ENCODE measurements at places on chromosomes 4 and X.
A peak's percentile ranks its signal among the peaks of the same experiment; 100 is the strongest.

- DNase-seq = no peak
Observed at GRCh38 chr4:77002321-77003107, 53.0 kb downstream of the SEPTIN11 start.

DNA sequence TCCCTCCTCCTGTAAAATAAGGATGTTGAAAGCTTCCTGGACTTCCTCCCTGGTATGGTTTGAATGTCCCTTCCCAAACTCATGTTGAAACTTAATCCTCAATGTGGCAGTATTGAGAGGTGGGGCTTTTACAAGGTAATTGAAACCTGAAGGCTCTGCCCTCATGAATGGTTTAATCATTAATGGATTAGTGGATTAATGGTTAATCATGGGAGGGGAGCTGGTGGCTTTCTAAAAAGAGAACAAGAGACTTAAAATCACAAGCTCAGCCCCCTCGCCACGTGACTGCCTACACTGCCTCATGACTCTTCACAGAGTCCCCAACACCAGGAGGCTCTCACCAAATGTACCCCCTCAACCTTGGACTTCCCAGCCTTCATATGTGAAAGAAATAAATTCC, 124.6 kb upstream of the ANXA3 start:
- no peak for DNase-seq

DNA sequence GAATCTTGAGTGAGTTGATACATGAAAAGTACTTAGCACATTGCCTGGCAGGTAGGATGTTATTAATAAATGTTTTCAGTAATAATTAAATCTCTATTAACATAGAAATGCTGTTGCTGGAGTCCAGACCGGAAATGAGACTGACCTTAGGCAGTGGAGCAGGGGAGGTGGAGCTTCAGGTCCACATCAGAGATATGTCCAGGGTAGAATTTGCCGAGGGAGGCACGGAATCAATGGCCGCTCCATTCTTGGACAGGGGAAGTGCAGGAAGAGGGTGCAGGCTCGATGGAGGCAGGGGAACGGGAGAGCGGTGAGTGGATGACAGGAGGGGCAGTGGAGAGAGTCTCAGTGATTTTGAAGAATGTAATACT, 107.3 kb downstream of the GATB start:
- no peak for DNase-seq

- DNase-seq = peak; percentile 67
Observed at GRCh38 chr4:76213415-76214176, at the start of gene SCARB2. Gene SCARB2, minus strand, starts transcription at chr4:76213824. Its CDS starts 281 bp downstream, at chr4:76213543.

DNA sequence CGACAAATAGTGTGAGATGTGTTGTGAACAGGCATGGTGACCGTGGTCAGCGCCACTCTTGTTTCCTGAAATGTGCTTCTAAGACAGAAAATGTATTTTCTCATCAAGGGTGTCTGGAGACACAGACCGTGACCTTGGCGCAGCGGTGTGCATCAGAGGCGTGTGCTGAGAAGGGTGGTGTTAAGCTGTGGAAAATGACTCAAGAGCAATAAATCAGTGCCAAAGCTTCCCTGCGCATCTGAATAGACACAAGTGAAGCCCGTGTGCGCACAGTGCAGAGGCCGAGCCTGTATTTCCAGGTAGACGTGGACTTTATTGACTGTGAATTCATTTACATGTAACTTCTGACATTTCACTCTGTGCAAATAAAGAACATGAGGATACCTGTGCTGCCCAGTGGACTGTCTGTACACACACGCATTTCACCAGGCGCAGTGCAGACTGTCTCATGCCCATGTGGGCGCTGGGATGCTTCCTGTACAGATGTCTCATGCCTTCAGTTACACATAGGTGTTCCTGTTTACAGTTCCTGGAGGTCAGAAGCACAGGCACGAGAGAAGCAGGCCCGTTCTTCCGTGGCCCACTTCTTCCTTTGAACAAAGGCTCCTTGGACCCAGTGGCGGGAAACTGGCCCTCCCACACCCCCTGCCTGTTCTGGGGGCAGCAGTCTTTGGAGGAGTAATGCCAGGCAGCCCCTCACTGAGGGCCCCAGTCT, 31.9 kb downstream of the NSG1 start:
- no peak for DNase-seq

- no peak for DNase-seq
Observed at GRCh38 chr4:911221-911751, 20.8 kb downstream of the GAK start.

DNA sequence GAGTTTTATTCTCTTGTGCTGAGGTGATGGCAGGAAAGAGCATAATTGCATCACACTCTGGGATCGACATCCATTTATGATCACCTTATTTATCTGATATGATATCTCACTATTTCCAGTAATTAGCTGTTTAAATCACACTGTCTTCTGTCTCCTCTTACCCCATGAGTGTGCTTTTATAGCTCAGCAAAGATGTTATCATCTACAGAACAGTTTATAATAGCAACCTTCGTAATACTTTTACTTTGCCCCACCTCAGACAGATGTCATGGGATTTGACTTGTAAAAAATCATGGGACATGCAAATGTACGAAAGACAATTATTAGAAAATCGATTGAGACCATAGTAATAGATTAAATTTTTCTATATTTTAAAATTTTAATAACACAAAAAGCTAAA, 1122.3 kb upstream of the PCDH10 start:
- DNase-seq = no peak

DNA sequence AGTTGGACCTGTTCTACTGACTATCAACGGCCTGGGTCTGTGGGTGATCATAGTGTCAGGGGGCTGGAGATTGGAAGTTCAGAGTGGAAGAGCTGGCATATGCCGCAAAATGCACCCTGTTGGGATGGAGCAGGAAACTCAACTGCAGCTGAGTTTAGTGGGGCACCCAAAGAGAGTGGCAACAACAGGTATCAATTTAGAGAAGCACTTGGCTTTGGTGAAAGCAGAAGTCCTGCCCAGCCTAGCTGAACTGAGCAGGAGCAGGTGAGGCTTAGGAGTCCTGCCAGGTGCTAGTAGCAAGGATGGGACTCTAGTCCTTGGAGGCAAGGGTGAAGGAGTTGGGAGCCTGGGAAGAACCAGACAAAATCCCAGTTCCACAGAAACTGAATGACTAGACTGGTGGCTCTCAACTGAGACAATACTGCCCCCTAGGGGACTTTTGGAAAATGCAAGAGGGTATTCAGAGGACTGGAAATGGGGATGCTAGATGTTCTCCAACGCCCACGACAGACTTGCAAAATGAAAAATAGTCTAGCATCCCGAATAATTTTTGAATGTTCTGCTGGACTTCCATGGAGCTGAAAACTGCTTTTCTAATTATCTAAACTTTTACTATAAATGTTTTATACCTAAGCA, 49.4 kb downstream of the RTL9 start:
- DNase-seq = peak; percentile 21

DNA sequence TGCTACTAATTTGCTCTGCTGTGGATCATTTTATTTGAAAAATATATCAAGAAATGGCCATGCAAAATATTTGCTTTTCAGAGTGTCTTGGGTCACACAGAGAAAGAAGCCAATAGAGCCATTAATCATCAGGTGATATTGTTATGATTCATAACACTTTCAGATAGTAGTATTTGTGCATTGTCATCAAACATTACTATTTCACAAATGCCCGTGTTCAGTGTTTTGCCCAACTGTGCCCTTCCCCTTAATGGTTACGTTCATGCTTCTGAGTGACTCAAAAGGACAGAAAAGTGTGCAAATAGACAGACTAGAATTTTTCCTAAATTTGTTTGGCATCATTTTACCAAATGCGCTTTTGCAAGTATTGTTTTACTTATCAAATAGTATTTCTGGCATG, 46.5 kb downstream of the PHOX2B start:
- DNase-seq = no peak

DNA sequence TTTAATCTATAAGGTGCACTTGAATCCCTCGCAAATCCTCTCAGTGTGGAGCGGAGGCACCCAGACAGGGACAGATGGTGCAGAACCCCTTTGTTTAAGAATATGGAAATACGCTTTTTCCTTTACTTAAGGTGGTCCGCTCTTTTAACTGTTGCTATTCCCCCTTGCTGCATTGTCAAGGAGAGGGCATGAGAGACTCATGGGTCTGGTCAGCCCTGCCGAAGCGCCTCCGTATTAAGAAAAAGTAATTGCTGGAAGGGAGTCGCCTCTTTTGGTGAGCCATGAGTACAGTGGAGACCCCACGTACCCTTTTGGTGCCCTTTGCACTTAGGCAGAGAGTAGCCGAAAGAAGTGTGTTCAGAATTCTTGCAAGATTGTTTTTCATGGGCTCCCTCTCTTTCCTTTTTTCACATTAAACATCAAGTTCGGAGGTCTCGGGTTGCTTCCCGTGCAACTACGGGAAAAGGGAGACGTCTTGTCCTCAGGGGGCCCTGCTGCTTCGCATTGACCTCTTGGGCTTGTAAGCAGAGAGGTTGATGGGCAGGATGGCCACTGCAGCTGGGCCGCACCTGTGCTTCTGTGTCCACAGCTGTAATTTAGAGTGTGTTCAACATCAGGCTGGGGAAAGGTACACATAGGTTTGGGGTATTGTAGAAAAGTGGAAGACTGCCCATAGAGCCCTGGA, 109.6 kb downstream of the SPRY1 start:
- DNase-seq = no peak

GRCh38 chr4:138868562-138868961, 147.0 kb upstream of the NOCT start:
- DNase-seq = no peak

GRCh38 chr4:4991541-4992099, 27.6 kb downstream of the CYTL1 start:
- no peak for DNase-seq

DNA sequence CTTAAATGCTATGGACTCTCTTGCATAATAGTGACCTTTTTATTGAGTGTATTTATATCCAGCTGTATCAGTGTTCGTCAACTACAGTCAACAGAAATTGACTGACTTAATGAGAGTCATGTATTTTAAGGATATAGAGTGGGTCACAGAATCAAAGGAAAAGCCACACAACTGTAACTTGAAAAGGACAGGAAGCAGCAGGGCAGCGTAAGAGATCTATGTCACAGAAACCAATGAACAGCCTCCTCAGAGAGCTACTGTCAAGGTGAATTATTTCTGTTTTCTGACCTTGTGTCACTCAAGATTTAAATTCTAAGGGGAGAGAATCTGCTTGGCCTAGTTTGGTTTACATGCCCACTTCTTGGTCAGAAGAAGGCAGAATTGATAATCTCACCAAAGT, 94.1 kb upstream of the FRAS1 start:
- DNase-seq = no peak

DNA sequence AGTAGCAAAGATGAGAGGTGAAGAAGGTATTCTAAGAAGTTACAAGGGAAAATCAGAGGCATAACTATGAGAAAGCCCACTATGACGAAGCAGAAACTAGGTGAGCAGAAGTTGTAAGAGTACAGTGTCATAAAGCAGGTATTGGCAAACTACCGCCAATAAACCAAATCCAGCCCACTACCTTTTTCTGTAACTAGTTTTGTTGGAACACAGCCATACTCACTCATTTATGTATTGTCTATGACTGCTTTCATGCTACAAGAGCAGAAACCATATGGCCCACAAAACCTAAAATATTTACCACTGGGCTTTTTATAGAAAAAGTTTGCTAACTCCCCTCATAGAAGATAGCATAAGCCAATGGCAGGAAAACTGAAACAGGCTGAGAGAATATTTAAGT, 31.8 kb upstream of the ZCCHC13 start:
- no peak for DNase-seq

- DNase-seq = no peak
Observed at GRCh38 chr4:111960241-111960667, 185.0 kb upstream of the FAM241A start.

DNA sequence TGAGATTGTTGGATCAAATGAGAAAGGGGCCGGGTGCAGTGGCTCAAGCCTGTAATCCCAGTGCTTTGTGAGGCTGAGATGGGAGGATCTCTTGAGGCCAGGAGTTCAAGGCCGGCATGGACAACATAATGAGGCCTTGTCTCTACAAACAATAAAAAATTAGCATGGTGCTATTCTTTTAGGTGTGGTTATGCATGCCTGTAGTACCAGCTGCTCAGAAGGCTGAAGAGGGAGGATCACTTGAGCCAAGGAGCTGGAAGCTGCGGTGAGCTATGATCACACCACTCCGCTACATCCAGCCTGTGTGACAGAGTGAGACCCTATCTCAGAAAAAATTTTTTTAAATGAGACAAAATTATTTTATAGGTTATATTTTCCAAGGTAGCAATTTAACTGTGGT, 49.7 kb upstream of the TMEM150C start:
- no peak for DNase-seq

DNA sequence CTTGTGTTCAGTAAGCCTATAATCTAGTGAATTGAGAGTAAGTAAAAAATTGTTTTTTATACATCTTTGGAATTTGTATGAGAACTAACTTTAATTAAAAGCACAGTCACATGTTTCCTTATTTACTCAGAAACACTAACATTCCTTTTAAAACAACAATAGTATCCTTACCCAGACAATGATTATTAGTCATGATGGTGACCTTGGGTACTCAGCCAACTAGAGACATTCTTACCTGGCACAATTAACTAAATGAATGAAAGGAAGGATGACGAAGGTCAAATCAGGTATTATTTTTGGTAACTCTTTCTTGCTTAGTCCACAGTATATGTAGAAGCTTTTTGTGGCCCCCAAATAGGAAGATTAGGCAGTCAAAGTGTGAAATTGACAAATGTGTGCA, 901.0 kb downstream of the FAT4 start:
- DNase-seq = no peak

- DNase-seq = no peak
Observed at GRCh38 chr4:7843831-7844593, 95.6 kb downstream of the AFAP1 start.

GRCh38 chrX:5388087-5388486, 840.6 kb downstream of the NLGN4X start:
- no peak for DNase-seq

- peak; percentile 8 for DNase-seq
Observed at GRCh38 chr4:57157596-57158137, 47.5 kb upstream of the IGFBP7 start.

GRCh38 chr4:110869114-110869513, 246.2 kb upstream of the PITX2 start:
- DNase-seq = no peak

GRCh38 chrX:97619499-97619898, 735.8 kb downstream of the RPA4 start:
- no peak for DNase-seq

- no peak for DNase-seq
Observed at GRCh38 chrX:77749695-77750094, 36.3 kb downstream of the ATRX start.

Measured in hypothalamus (tissue), 51 donors.